ENCODE measurements at places on chromosomes 2 and 18.
A peak's percentile ranks its signal among the peaks of the same experiment; 100 is the strongest.

DNA sequence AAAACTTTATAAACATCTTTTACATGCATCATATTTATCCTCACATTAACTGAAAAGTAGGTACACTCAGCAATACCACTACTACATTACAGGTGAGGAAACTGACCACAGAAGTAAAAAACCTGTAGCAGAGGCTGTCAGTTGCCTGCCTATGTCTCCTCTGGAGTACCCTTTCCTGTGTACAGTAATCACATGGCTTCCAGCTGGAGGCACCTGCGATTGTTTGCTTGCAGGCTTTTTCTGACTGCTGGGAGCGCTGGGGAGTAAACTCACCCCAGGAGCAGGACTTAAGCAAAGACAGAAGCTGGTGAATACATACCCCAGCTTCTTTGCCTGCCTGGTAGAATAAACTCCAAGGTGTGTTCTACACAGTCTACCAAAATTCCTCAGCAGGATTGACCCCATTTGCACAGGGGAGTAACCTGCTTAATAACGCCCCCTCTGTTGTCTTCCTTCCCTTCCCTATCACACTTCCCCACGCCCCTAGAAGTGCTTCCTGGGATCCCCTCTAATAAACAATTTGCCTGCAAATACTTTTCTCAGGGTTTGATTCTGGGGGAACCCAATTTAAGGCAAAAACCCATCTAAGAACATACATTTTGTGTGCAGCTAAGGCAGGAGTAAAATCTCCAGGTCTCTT, 138.9 kb downstream of the PTH2R start:
- no peaks in the 10 kb centered on the region for H3K4me1 ChIP-seq
- no peaks in the 10 kb centered on the region for H3K36me3 ChIP-seq
- DNase-seq: no peak
- H3K27me3 ChIP-seq: no peaks in the 10 kb centered on the region
- no peak overlapping the region for H3K4me3 ChIP-seq

DNA sequence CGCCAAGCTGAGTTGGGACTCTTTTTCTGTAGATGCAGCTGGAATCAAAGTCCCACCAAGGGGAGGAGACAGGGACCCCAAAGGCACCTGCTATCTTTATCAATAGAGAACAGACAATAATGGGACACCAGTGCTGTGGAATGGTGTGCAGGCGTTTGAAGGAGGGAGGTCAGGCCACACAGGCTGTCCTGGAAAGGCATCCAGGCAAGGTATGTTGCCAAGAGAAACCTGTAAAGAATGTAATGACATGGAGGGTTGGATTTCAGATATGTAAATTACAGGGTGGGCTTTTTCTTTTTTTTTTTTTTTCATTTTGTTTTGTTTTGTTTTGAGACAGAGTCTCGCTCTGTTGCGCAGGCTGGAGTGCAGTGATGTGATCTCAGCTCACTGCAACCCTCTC, 9.7 kb upstream of the NMUR1 start:
- H3K4me1 ChIP-seq: no peaks in the 10 kb centered on the region
- no peak for DNase-seq
- H3K27me3 ChIP-seq: no peaks in the 10 kb centered on the region
- H3K36me3 ChIP-seq: no peaks in the 10 kb centered on the region
- no peak overlapping the region for H3K27ac ChIP-seq

DNA sequence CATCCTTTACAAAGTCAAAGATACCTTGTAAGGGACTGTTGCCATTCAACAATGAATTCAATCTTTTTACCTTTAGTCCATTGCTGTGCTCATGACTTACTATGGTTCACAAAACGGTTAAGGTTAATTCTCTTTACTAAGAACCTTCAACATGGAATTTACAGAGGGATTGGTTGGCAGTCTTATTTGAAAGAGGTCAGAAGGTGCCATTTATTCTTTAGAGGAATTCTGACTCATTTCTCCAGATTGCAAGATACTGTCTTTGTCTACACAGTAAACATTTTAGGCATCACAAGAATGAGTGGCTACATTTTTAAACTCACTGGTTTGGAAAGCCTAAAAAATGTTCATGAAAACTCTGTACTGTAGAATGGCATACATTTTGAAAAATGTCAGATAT, 17.4 kb downstream of the KCNH7 start:
- H3K27me3 ChIP-seq: no peaks in the 10 kb centered on the region
- H3K27ac ChIP-seq: no peak overlapping the region
- no peak overlapping the region for H3K4me3 ChIP-seq

GRCh38 chr2:105617631-105618350, 126.9 kb upstream of the NCK2 start:
- DNase-seq: no peak
- H3K27ac ChIP-seq: no peak overlapping the region
- no peaks in the 10 kb centered on the region for H3K36me3 ChIP-seq

- H3K4me3 ChIP-seq: no peak overlapping the region
- DNase-seq: no peak
- no peaks in the 10 kb centered on the region for H3K36me3 ChIP-seq
- H3K4me1 ChIP-seq: no peaks in the 10 kb centered on the region
- no peak overlapping the region for H3K27ac ChIP-seq
- no peaks in the 10 kb centered on the region for H3K27me3 ChIP-seq
Measured at GRCh38 chr2:200212862-200213425, 93.5 kb upstream of the SPATS2L start.

GRCh38 chr2:124975224-124975623, 950.1 kb downstream of the CNTNAP5 start:
- no peak for DNase-seq
- H3K4me1 ChIP-seq: no peaks in the 10 kb centered on the region
- H3K4me3 ChIP-seq: no peak overlapping the region

GRCh38 chr2:9423100-9423921, at the start of the genes CPSF3 and ITGB1BP1:
CPSF3 (plus strand) TSS chr2:9423654; CDS start chr2:9423774, 120 bp downstream.
ITGB1BP1 (minus strand) TSS chr2:9423528; CDS start chr2:9418697, 4,831 bp downstream.
- H3K27ac ChIP-seq: peak within 1 kb of the TSS; percentile 67
- DNase-seq: peak; percentile 99
- H3K4me1 ChIP-seq: peaks cover 34% of the 10 kb centered on the region
- H3K4me3 ChIP-seq: peak within 1 kb of the TSS; percentile 92
- no peaks in the 10 kb centered on the region for H3K27me3 ChIP-seq

DNA sequence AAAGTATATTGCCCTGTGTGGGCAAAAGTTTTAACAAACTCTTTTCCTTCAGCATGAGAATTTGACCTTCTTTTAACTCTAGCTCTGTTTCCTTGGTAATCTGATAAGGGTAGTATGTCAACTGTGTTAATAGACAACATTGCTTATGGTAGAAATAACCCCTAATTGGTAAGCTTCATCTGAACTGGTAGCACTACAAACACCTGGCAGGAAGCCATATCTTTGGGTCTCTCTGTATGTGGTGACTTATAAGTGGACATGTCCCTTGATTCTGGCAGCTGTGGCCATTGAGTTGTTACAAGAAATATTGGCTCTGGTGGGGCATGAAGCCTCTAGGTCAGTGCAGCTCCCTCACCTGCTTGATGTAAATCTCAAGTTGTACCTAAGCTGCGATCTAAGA, 46.9 kb downstream of the MBD5 start:
- H3K4me3 ChIP-seq: no peak overlapping the region
- no peaks in the 10 kb centered on the region for H3K4me1 ChIP-seq
- H3K36me3 ChIP-seq: no peaks in the 10 kb centered on the region
- DNase-seq: no peak

DNA sequence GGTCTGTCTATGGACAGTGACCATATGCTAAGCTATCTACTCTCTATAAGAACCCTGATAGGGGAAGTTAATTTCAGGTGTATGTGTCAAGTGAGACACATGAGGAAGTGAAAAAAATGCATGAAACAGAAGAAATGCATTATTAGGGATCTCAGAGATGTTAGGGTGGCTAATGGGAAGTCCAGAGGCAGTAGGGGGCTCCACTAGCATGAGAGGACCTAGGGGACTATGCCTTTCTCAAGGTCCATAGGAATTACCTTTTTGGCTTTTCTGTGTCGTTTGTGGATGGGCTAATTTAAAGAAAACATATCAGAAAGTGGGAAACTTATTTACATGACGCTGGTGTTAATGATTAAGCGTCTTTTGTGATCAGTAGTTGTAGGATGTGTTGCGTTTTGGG, 1653.2 kb downstream of the DPP10 start:
- no peaks in the 10 kb centered on the region for H3K4me1 ChIP-seq
- H3K36me3 ChIP-seq: no peaks in the 10 kb centered on the region
- no peak overlapping the region for H3K4me3 ChIP-seq
- no peaks in the 10 kb centered on the region for H3K27me3 ChIP-seq
- no peak overlapping the region for H3K27ac ChIP-seq

GRCh38 chr18:63479826-63480225, 3.1 kb downstream of the SERPINB5 start:
- no peak overlapping the region for H3K4me3 ChIP-seq
- peaks cover 6% of the 10 kb centered on the region for H3K4me1 ChIP-seq
- no peaks in the 10 kb centered on the region for H3K27me3 ChIP-seq
- H3K27ac ChIP-seq: no peak overlapping the region
- no peaks in the 10 kb centered on the region for H3K36me3 ChIP-seq

DNA sequence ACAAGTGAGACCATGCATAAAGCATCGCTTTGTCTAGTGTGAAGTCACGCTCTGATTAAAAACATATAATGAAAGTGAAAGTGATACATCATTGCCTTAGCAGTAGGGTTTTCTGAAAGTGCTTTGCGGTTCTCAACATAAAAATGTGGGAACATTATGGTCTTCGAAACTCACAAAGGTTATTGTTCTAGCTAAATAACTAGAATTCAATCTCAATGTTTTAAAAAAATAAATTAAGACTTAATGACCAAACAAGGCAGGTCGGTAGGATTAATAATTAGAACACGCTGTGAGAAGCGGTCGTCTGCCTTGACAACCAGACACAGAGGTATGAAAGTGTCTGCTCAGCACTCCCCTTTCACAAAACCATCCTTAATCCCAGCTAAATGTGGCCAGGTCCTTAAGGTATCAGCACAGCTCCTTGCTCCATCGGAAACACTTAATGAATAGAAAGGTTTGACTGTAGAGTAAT, 42.2 kb downstream of the KLHL14 start:
- H3K27ac ChIP-seq: 0 out of 2 replicates have a peak overlapping the region, but pooled peaks have one; percentile 12
- H3K4me1 ChIP-seq: peaks cover 18% of the 10 kb centered on the region
- H3K27me3 ChIP-seq: no peaks in the 10 kb centered on the region

- H3K36me3 ChIP-seq: peaks cover 43% of the 10 kb centered on the region
- H3K27me3 ChIP-seq: no peaks in the 10 kb centered on the region
- no peak for DNase-seq
- peaks cover 26% of the 10 kb centered on the region for H3K4me1 ChIP-seq
- H3K27ac ChIP-seq: no peak overlapping the region
- no peak overlapping the region for H3K4me3 ChIP-seq
Measured at GRCh38 chr2:73931531-73932500, 5.1 kb downstream of the DGUOK start.
